ENCODE measurements at places on chromosomes 7 and 10.
A peak's percentile ranks its signal among the peaks of the same experiment; 100 is the strongest.

GRCh38 chr7:65975814-65976445, 6.1 kb downstream of the GUSB start:
- no peak for DNase-seq

- DNase-seq = no peak
These were observed 75.8 kb downstream of the ZRANB1 start for GRCh38 chr10:125017547-125018298.

GRCh38 chr7:121547544-121548092, 151.5 kb upstream of the FAM3C start:
- DNase-seq = peak; percentile 75

GRCh38 chr7:150322833-150323681, at the start of the genes ACTR3C and LRRC61:
ACTR3C (minus strand) TSS chr7:150323545; CDS start chr7:150295296, 28,249 bp downstream.
LRRC61 (plus strand) TSS chr7:150323355; CDS start chr7:150336862, 13,507 bp downstream.
- DNase-seq = peak; percentile 62

GRCh38 chr10:117005527-117006055, 604 bp upstream of the SHTN1 start:
- no peak for DNase-seq

- no peak for DNase-seq
These were observed 59.0 kb downstream of the KCNH2 start for GRCh38 chr7:150919160-150919559.

DNA sequence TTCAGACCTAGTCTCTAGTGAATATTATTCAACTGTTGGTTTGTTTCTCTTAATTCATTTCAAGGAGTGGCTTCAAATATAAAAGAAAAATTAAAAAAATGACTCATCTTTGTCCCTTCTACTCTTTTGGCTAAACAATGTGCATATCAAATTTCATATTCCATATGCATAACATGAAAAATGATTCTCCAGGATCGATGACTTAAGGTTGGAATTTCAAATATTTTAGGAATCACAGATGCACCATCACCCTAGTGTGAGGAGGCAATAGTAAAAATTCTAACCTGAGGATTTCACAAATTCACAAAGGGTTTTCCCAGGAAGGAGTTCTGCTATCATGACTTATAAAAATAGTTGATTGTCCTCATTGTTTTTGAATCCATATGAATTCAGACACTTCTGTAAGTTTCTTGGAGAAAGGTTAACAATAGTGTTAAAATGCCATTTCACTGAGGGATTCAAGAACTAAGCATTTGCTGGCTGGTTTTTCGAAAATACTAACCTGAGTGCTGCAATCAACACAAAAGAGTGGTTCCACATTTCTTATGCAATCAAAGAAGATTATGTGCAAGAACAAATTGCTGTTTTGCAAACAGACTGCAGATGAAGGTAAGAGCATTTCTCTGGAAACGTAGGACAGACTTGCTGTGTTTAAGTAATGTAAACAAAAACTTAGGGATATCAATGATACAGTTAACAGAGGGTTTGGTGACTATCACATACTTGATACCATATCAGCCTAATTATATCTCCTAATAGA, 547.5 kb upstream of the LRRTM3 start:
- DNase-seq = no peak

DNA sequence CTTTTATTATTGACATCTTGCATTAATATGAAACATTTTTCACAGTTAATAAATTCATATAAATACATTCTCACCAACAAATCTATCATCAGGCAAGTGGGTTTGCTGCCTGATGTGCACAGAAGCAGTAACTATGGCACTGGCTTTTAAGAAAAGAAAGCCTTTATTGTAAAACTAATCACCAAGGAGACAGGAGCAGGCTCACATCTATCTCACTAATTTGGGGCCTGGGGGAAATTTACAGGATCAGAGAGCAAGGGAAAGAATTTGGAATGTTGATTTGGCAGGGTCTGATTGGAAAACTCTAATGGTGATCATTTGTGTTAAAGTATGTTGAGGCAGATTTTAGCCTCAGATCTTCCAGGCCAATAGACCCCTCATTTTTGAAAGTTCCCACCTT, 605.7 kb downstream of the POM121L12 start:
- no peak for DNase-seq

GRCh38 chr7:99638731-99639130, 22.0 kb downstream of the ZSCAN25 start:
- DNase-seq = no peak

DNA sequence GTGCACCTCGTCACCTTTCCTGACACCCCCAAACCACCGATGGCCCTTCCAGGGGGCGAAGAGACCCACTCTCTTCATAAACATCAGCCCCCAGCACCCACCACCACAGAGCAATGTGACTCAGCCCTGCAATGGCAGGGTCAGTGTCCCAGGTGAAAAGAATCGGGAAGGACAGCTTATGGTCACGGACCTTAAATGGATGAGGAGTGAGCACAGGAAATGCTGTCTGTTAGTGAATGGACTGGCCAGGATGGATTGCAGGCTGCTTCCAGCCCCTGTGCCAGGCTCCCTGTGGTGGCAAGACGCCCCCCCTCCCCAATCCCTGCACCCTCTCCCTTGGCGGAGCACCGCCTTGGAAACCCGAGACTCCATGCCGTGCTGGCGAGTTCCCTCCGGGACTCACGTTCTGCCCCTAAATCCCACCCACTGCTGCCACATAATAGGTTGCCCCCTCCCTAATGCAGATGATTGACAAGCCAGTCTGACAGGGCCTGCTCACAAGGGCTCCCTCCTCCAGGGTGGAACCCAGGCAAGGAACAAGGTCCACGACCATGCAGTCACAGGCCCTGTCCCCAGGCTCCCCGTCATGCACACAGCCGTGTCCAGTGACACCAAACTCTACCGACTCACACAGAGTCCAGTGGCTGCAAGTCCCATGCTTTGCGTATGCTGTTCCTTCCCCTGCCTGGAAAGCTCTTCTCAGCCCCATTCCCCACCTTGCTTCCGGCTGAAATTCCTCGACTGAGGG, 7.3 kb downstream of the ASB13 start:
- no peak for DNase-seq

DNA sequence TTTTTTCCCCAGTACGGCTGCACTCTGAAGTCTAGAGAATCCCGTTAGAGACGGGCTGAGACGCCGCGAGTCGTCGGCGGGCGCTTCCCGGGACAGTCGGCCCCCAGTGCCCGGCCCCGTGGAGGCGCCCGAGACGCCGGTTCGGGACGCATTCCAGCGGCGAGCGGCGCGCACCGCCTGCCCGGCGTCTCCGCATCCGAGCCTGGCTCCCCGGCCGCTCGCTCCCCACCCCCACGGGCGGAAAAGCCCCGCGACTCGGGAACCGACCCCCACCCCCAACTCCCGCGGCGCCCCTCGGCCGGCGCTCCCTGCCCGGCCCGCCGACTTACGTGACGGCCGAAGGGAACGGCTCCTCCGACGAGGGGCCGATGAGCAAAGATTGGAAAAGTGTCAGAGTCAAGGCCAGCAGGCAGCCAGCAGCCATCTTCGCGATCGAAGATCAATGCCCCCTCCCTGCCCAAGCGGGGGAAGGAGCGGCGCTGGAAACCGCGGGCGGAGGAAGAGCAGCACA, 486 bp downstream of the CACNA2D1 start:
- no peak for DNase-seq

DNA sequence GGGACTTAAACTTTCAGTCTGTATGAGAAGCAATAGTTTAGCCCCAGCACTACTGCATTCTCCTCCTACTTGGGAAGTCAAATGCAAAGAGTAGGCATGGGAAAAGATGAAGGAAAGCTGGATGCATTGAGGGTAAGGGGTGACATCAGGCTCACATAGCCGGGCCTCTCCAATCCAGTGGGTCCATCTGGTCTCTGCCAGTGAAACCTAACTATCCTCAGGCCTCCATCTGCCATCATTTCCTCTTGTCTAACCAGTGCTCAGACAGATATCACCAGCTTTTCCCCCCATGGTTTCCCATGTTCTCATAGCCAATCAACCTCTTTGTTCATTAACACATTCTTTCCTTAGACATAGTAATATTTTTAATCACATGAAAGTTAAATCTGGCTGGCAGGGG, 118.3 kb downstream of the DGKI start:
- DNase-seq = no peak

DNA sequence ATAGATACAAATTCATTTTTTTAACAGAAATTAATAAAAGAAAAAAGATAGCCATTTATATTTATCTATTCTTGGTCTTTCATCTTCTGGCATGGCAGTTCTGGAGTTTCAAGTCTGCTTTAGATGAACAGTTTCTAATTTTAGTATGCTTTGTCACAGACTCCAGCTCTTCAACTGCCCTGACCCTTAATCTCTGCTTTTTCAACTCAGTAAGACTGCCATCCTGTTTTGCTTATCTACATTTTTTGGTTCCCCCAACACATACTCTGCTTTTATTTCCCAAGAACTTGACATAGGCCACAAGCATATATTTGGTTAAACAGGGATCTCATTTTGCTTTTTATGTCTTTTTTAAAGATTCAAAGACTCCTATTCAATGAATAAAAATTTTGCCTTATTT, 309.3 kb upstream of the KCND2 start:
- DNase-seq = no peak
